ENCODE measurements at places on chromosomes 3 and 15. TPM values are rescaled to one million over a fixed set of nuclear protein-coding genes. Genes with fewer than 3 reads are reported as not detected.
A peak's percentile ranks its signal among the peaks of the same experiment; 100 is the strongest.

DNA sequence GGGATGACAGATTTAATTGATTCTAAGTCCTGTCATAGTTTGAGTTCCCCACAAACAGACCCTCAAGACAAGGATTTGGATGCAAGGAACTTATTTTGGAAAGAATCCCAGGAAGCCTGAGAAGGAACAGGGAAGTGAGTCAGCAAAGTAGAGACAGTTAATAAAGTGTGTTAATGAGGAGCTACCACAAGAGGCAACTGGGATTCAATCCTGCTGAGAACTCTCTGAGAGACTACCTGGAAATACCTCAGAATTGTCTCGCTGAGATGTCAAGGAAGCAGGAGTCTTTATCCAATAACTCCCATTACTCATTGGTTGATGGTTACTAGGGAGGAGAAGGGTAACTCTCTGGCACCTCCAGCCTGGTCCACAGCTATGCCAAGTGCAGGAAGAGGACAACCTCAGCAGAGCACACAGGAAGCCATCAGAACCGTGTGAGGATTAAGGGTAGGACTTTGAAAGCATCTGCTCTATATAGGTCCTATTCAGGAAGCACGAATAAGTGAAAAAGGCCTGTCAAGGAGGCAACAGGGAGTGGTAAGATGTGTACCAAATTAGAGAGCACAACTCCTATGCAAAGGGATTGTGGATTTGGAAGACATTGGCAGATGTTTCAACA lies 311.1 kb upstream of the KCNH8 start:
- DNase-seq = no peak

DNA sequence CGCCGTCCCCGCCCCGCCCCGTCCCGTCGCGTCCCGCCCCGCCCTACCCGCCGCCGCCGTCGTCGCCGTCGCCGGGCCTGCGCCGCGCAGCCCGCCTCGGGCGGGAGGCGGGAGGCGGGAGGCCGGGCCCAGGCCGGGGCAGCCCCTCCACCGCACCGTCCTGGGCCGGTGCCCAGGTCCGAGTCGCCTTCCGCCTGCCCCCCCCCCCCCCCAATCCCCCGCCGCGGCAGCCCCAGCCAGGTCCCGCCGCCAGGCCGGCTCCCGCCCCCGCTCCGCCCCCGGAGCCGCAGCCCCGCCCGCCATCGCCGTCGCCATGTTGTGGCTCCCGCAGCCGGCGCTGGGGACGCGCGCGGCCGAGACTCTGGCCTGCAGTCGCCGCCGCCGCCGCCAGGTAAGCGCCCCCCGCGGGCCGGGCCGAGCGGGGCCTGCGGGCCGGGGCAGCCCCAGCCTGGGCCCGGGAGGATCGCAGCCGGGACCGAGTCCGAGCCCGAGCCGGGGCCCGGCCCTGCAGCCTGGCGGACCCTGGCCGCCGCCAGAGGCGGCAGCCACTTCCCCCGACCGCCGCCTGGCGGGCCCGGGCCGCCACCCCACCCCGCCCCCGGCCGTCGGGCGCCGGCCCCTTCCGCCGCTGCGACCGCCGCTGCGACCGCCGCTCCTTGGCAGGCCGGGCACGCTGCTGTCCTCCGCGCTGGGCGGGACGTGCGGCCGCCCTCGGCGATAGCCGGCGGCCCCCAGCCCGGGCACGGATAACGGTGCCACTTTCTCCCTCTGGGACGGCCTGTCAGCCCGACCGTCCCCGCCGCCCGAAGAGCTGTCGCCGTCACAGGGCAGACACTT lies at the start of gene ZNF592:
Gene ZNF592 (plus strand): TSS at position 319 of the 837 bp plus-strand sequence. CDS start 34,084 bp downstream, outside the sequence.
- peak; percentile 67 for DNase-seq

GRCh38 chr3:152331018-152331541 lies 62.4 kb downstream of the MBNL1 start:
- DNase-seq = peak; percentile 88

DNA sequence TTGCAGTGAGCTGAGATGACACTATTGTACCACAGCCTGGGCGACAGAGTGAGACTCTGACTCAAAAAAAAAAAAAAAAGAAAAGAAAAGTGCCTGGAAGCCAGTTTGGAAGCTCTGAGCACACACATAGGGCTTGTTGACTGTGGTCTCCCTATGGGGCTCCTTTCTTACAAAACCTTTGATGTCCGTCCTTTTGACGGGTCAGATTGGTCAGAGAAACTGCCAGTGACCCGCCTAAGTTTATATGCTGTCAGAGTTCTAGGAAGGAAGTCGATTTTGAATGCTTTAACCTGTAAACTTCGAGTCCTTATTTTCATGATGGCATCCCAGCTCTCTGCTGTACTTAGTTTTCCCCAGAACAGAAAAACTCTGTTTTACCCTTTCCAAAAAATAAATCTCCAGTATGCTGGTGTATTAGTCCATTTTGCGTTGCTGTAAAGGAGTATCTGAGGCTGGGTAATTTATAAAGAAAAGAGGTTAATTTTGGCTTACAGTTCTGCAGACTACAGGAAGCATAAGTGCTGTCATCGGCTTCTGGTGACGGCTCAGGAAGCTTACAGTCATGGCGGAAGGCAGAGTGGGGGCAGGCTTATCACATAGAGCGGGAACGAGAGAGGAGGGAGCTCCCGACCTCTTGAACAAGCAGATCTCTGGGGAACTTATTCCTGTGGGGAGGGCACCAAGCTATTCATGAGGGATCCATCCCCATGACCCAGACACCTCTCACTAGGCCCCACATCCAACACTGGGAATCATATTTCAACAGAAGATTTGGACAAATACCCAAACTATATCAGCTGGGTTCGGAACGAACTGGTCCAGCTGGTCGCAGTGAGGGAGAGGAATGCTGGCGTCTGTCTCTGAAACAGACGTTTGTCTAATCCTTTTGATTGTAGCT lies 72.3 kb downstream of the LMLN start:
- no peak for DNase-seq

GRCh38 chr15:38259134-38259533 lies 6.5 kb downstream of the SPRED1 start:
- no peak for DNase-seq

GRCh38 chr15:42137461-42138261 lies 18.8 kb downstream of the PLA2G4F start:
- peak; percentile 43 for DNase-seq

- no peak for DNase-seq
Observed at GRCh38 chr15:96166223-96167200, 164.0 kb upstream of the NR2F2 start.

- no peak for DNase-seq
Observed at GRCh38 chr3:59374818-59375211, 325.0 kb upstream of the CFAP20DC start.

GRCh38 chr3:168162172-168162571 lies 66.4 kb upstream of the GOLIM4 start:
- DNase-seq = peak; percentile 7

DNA sequence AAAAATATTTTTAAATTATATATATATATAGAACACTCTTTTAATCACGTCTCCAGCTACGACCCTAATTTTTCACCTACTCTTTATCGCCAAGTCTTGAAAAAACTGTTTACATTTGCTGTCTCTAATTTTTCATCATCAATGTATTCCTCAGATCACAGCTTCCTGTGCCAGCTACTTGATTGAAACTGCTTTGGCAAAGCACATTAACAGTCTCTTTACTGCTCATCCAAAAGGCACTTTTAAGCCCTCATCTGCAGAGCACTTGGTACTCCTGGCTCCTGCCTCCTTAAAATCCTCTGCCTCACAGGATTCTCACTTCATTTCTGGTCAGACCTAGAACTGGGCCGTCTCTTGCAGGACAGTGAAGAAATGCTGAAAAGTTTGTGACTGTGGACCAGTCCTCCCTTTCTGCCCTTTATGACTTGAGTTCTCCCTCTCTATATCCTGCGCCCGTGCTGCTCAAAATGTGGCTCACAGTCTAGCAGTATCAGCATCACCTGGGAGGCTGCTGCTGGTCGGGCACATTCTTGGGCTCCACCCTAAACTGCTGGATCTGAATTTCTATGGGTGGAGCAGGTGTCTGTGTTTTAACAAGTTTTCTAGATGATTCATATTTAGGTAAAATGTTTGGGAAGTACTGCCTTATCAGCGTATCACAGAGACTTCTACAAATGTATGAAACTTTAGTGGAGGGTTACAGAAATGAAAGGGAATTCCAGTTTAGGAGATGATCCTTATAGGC lies 196.8 kb downstream of the ADAMTSL3 start:
- DNase-seq = no peak

PATL2 gene
- 0.57 TPM for total RNA-seq

RTP1 gene
- total RNA-seq = not detected

FAM174B gene
- 14.8 TPM for total RNA-seq

Data from LHCN-M2 (cell line).